CD8-positive, alpha-beta memory T cell (primary cell): ENCODE measurements at places on chromosomes 13 and 19. TPM values are rescaled to one million over a fixed set of nuclear protein-coding genes. Genes with fewer than 3 reads are reported as not detected.

The KLF1 gene
- 0.84 TPM for total RNA-seq

The RYR1 gene
- 1.4 TPM for total RNA-seq

The CEACAM7 gene
- not detected for total RNA-seq

The CYP2A7 gene
- not detected for total RNA-seq

The RXFP2 gene
- not detected for total RNA-seq

The EHD2 gene
- 0.07 TPM for total RNA-seq

The APOC1 gene
- total RNA-seq, result 5.7 TPM

The ZNF506 gene
- total RNA-seq, result 27.8 TPM

The SYNGR4 gene
- not detected for total RNA-seq

The ARL11 gene
- total RNA-seq, result 0.38 TPM

The LRRC4B gene
- not detected for total RNA-seq

The JSRP1 gene
- total RNA-seq, result 1.0 TPM

The AMER2 gene
- not detected for total RNA-seq

The ATP4B gene
- not detected for total RNA-seq

The NMRK2 gene
- not detected for total RNA-seq

The CD37 gene
- total RNA-seq, result 116 TPM
